ENCODE measurements at places on chromosomes 2 and 18.

GRCh38 chr18:57397440-57398132 is 37.6 kb upstream of the ONECUT2 start:
- no peak for DNase-seq

GRCh38 chr2:156852210-156852609 is 405.3 kb upstream of the GALNT5 start:
- DNase-seq, result no peak

DNA sequence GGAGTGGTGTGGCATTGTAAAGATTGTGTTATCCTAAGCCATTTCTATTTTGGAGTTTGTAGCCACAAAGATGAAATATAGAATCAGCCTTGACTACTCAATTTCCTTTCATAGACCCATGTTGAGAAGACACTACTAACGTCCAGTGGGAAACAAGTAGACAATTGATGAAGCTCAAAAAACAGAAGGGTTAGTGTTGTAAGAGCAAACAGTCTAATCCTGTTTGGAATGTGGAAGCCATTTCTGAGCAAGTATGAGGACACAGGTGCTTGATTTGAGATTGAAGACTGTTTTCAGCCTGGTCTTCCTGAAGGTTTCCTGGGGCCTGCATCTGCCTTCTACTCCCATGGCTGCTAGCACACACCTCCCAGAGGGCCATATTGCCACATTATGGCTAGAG is 29.1 kb downstream of the B3GNT2 start:
- no peak for DNase-seq

- no peak for DNase-seq
Observed at GRCh38 chr2:234691214-234691575, 194.3 kb upstream of the ARL4C start.

DNA sequence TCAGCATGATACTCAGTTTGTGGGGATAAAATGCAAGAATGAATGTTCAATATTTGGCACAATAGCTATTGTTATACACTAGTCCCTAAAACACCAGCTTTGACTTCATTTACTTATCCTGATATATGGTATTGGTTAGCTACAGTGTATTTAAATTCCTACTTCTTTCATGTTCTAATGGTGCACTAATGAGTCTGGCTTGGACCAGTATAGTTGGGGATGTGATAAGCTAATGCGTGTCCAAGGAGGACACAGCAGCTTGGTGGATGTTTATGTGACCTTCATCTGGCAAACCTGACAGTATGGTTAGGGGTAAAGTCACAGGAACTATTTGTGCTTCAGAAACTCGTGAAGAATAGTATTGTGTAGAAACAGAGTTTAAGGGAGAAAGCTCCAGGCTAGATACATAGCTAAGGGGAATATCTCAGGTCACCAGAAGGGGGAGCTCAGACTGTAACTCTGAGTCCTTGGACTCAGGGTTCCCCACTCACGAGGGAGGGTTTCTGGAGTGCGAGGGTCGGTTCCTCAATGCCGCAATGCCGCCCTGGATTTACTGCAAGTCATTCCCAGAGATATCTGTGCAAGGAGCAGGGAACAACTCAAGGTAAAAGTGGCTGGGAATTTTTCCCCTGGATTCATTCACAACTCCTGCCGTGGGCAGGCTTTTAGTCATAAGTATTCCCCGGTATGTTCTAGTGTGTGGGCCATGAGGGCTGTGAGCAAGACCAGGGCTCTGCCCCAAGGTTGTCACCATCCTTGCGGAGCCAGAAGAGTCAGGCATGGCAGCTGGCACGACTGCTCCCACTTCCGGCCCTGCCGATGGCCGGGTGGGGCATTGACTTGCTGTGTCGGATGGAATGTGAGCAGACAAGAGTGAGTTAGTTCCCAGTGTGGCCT is 14.5 kb downstream of the IL1R2 start:
- DNase-seq, result no peak

GRCh38 chr18:2236232-2236631 is 335.1 kb downstream of the METTL4 start:
- DNase-seq, result no peak

- DNase-seq, result no peak
Observed at GRCh38 chr2:134021830-134022524, 231.9 kb upstream of the MGAT5 start.

- no peak for DNase-seq
Observed at GRCh38 chr2:6926071-6926732, 9.0 kb downstream of the RNF144A start.

- no peak for DNase-seq
Observed at GRCh38 chr2:8549942-8550341, 131.9 kb upstream of the ID2 start.
